ENCODE measurements at places on chromosomes 3 and 15.

DNA sequence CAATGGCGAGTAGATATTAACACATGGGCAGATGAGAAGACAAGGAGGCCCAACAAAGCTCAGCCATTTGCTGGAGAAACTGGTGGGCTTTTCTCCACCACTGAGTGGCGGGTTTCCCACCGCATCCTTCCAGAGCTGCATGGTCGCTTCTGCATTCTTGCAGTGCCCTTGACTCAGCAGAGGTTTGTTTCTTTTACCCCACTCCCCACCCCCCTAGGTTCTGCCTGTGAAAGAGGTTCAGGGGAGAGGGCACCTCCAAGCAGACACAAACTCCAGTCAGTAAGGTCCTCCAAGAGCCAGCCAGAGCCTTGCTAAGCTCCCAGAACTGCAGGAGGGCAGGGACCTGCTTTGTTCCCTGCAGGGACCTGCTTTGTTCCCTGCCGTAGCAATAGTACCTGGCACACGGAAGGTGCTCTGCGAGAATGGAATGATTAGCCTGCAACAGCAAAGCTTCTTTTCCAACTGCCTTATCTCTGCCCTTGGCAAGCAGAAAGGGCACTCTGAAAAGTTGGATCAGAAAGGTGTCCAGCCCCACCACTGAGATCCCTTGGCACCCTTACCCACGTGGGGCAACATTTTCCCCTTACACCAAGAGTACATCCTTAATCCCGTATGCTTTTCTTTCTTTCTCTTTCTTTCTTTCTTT is 1.4 kb downstream of the PAQR5 start:
- DNase-seq, result no peak

GRCh38 chr3:180252683-180253082 is 215.9 kb upstream of the PEX5L start:
- DNase-seq, result no peak

- no peak for DNase-seq
These were observed 67.6 kb upstream of the GCNT3 start for GRCh38 chr15:59543721-59544547.

DNA sequence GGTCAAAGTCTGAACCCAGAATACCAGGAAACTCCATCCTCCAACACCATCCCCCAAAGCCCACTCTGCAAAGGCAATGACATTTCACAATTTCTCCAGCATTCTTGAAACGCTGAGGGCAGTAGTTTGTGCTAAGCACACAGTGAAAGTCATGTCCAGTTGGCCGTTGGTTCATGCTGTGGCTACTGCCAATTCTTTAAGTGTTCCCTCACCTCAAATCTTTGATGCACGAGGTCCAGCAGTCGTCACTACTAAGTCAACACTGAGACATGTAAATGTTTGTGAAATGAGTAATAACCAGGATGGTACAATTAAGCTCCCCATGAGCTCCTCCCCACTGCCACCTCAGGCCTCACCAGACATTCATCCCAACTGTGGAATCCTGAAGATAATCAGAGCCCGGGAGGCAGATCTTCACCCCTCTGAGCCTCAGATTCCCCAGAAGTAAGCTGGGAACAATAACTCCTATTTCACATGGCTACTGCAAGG is 7.0 kb downstream of the SUCLG2 start:
- no peak for DNase-seq

DNA sequence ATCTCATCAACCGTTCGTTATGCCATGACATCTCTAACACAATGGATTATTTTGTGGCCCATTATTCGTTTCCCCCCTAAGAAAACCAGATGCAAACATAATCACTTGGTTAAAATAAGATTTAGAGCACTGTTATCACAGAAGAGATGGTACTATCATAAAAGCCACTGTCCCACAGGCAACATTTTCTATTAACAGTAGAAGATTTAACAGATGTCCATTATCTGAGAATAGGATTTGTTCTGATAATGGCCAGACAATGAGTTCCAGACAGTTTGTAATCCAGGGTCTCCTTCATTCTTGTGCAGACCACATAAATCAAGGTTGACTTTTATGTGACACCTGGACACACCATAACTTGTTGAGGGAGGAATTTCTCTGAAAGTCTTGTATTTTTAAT is 153.1 kb downstream of the CLSTN2 start:
- DNase-seq, result no peak
